Testis (tissue), 5 donors: ENCODE measurements at places on chromosomes 6 and 20.

- no peak for DNase-seq
Observed at GRCh38 chr6:125994670-125995488, 8.5 kb downstream of the TRMT11 start.

DNA sequence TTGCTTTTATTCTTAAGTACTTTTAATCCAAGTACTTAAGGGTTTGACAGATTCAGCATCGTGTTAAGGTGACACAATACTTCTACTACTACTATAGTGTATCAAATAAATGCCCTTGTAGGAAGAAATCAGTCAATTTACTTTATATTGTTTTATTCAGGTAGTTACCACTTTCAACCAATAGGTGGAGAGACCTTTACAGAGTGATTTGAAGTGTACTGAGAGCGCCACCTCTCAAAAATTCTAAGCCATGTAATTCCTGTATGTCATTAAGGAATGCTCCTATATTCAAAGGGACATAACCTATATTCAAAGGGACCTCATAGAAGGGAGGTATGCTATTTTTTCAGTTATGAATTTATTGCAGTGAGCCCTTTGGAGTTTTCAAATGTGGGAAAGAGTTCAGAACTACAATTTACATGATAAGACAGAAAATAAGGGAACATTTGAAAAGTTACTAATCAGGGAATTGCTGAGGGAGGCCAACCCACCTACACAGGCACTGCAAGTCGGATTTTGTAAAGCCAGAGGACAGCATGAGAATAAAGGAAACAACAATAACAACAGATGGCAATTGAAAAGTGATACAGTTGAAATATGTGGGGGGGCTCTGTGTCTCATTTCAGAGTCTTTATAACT, 955.6 kb downstream of the TBC1D32 start:
- DNase-seq, result peak; percentile 21

- no peak for DNase-seq
Observed at GRCh38 chr6:53960311-53960710, 150.9 kb upstream of the MLIP start.

DNA sequence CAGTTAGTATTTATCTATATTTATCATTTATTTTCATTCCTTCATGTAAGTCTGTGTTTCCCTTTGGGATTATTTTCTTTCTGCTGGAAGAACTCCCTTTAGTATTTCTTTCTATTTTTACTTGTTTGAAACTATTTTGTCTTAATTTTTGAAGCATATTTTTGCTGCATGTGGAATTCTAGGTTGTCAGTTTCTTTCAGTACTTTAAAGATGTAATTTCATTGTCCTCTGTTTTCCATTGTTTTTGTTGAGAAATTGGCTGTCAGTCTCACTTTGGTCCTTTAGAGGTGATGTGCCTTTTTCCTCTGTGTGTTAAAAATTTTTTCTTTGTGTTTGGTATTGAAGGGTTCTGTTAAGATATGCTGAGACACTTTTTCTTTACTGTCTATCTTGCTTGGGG, 17.1 kb downstream of the RNF182 start:
- no peak for DNase-seq

- DNase-seq, result no peak
Observed at GRCh38 chr6:81491454-81492101, 260.9 kb downstream of the TENT5A start.

DNA sequence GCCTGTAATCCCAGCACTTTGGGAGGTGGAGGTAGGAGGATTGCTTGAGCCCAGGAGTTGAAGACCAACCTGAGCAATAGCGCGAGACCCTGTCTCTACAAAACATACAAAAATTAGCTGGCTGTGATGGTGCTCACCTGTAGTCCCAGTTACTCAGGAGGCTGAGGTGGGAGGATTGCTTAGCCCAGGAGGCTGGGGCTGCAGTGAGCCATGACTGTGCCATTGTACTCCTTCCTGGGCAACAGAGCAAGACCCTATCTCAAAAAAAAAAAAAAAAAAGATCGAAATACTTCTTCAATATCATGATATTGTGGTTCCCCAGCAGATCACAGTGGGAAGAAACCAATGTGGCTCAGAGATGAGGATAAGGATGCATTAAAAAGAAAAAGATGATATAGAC, 47.6 kb downstream of the SOBP start:
- no peak for DNase-seq

- DNase-seq, result no peak
Observed at GRCh38 chr20:1450926-1451491, 15.6 kb downstream of the NSFL1C start.
